HT-29 (cell line): ENCODE measurements at places on chromosomes 4 and X.

DNA sequence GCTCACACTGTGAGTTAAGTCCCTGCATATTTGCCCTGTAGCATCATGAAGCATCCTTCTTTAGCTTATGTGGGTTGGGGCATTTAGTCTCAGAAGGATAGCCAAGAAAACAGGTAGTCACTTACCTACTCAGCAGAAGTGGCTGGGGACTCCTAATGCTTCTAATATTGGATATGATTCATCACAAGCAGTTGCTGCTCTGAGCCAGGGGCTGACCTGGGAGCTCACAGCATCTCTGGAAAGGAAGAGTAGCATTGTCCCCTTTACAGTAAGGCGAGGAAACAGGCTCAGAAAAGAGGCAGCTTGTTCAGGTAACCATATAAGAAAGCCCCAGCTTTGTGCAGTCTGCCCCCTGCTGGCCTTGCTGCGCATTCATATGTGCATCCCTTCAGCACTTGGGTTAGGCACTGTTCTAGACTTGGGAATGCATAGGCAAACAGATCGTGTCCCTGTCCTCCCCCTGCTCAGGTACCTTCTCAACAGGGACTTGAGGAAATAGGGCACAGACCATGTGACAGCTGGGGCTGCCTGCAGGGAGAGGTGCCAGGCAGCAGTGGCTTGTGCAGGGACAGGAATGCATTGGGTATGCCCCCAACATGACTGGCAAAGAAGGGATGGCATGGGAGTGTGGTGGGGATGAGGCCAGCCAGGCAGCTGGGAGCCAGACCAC, 35.7 kb upstream of the TBC1D14 start:
- DNase-seq, result peak; percentile 81

DNA sequence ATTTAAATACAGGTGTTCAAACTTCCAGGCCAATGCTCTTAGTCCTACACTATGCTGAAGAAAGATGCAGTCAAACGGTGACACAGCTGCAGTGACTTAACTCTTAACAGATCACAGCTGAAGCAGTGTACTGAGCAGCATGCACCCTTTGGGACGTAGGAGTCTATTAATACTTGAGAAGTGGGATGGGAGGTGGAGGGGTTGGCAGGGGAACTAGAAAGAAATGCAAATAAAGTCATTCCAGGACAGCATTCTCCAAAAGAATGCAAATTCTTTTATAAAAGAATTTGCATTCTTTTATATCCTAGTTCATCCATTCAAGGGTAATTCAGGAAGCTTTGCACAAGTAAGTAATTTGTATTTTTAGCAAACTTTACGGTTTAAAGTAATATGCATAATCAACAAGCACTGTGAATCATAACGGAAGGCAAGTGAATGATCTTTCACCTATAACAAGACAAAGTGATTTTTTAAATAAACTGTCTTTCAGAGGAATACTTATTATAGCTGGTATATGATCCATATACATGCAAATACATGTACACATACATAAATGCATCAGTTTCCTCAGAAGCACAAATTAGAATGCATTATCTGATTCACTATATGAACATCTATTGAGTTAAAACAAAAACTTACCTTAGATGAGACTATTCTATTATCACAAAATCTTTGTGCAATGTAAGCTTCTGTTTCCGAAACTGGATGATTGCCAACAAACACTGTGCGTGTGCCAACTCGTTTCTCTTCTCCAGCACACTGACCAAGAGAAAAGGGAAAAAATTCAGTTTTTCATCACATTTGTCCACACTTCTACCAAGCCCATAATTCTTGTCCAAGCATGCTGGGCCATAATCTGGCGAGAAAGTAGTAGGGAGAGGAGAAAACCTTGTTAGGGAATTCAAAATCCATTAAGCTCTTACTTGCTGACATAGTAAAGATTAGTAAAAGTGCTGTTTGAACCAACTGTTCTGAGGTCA, 106.5 kb downstream of the ATP11C start:
- DNase-seq, result peak; percentile 4

GRCh38 chrX:53440101-53440500, 5.9 kb upstream of the HSD17B10 start:
- peak; percentile 41 for DNase-seq

- DNase-seq, result peak; percentile 29
Observed at GRCh38 chrX:40006106-40007017, 91.4 kb downstream of the BCOR start.

DNA sequence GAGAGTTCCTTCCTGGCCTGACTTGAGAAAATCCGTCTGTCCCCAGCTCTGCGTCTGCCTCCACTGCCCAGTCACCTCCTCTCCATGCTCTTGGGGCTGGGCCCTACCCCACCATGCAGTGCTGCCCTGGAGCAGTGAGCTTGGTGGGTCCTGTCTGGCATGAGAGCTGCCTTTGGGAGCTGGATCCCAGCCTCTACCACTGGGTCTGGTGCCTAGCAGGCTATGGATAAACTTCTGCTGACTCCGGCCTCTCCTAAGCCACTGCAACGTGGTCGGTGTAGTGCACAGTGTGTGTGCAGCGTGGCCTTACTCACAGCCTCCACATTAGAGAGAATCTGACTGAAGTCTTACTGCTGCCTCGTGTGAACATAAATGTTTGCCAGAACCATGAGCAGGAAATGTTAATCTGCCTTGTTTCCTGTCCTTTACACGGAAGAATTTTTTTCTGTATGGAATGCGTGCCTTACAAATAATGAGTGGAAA, 47.6 kb downstream of the HTT start:
- no peak for DNase-seq

GRCh38 chr4:104859601-104860237, 287.0 kb upstream of the TET2 start:
- DNase-seq, result no peak

DNA sequence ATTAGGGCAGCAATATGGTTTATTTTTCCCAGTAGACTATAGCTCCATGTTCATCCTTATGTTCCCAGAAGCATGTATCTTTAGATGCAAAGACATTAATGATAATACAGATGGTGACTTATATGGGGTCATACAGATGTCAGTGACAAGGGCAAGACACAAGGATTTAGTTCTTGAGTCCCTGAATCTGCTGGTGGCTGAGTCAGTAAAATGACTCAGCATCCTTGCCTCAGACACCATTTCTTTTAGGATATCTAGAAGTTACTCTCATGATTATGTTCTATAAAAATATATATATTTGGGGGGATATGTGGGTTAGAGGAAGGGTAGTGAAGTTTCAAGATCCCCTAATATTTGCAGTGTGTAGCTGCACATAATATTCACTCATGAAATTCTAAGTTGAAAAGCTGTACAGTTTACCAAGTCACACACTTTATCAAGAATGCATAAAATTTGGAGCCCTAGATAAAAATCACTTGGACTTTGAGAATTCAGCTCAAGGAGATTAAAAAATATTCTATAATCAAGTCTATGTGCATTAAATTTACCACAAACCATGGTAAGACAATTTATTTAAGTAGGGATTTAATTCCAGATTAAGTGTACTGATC, 101.9 kb downstream of the LNX1 start:
- DNase-seq, result no peak
